ENCODE measurements at places on chromosomes 2 and 18.

DNA sequence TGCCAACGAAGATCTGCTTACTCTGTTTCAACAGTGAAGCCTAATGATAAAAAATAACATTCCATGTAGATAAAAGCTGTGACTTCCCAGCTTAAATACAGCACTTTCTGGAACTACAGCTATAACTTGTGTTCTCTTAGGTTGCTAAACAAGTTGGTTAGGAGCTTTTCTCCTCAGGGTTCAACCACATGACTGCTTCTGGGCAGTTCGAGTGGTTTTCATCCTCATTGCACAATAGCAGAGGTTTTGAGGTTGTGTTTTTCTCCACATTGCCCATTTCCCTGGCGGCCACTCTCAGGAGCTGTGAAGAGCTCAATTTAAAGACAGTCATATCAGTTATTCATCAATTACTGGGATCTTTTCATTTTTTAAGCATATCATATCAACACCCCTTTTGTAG is 102.2 kb upstream of the CYP1B1 start:
- DNase-seq: peak; percentile 77

DNA sequence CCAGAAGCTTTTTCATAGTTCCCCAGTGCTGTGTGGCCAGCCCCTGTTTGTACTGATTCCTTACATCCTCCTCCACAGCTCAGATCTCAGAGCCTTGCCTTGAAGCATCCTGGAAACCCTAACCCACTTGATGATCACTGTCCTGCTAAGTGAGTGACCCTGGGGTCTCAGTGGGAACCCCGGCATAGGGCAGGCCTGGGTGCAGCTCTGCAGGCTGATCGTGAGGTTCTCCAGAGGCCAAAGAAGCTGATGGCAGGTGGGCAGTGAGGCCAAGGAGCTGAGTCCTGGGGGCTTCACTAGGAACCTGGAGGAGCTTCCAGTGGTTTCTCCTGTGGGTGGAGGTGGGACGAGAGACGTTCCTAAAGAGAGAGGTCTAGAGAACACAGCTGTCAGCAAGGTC is 47.4 kb upstream of the BIN1 start:
- DNase-seq: no peak

GRCh38 chr2:64317707-64318475 is 136.1 kb upstream of the LGALSL start:
- no peak for DNase-seq

DNA sequence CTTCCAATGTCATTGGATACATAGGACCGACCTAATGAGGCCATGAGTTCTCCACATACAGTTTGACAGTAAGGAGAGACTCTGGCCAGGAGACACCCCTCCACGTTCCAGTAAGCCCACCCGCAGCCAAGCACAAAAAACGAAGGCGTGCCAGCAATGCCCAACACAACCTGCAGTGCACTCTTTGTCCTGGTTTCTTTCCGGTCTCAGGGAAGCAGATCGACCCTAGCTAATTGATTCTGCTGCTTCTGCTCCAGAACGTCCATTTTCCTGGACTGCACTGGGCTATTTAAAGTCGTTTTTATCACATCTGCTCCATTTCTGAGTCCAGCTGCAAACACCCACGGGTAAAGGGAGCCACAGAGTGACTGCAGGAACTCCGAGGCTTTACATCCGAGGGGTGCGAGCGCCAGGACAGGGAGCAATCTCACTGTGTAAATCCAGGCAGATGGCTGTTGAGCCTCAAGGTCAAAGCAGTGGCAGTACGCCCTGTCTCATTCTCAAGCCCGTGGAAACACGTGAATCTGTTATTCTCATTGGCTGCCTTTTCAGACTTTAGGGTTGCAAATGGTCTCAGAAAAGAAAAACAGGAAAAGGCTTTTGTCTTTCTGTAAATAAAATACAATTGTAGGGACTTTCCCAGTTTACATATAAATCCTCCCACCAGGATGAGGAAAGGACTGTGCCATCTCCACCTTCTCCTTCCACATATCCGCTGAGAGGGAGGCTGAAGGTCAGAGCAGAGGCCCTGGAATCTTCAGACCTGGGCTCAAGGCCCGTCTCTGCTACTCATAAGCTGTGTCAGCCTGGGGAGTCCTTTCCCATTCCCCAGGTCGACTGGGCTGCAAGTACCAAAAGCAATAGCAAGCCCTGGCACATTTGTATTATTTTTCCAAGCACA is 40.7 kb downstream of the TMEM163 start:
- no peak for DNase-seq

- no peak for DNase-seq
Measured at GRCh38 chr2:183505911-183506310, 381.7 kb downstream of the NUP35 start.

- no peak for DNase-seq
Measured at GRCh38 chr2:127094509-127095366, 12.2 kb downstream of the BIN1 start.

GRCh38 chr2:226354434-226354833 is 445.2 kb downstream of the IRS1 start:
- no peak for DNase-seq

- no peak for DNase-seq
Measured at GRCh38 chr2:73984922-73985307, 205 bp downstream of the TET3 start.

GRCh38 chr2:122883849-122884248 is 1128.4 kb downstream of the TSN start:
- peak; percentile 10 for DNase-seq
